Astrocyte of the spinal cord (primary cell): ENCODE measurements at places on chromosomes 16 and 17.

- peak; percentile 53 for DNase-seq
These were observed 601 bp downstream of the PHKB start for GRCh38 chr16:47461598-47462266.

- no peak for DNase-seq
These were observed 26.0 kb downstream of the NEUROD2 start for GRCh38 chr17:39581759-39582085.

DNA sequence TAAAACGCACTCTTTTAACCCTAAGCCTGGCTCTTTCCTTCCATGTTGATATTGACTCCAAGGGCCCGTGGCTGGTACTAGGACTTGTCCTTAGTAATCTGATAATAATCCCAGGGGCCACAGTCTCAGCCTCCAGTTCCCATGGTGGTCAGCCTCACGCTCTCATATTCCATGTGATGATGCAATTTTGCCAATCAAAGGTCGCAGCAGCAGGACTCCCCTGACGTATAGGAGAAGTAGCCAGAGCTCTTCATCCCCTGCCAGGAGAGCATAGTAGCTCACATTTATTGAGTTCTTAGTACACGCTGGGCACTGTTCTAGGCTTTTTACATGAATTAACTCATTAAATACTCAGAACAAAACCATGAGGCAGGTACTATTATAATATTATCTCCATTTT, 42.4 kb downstream of the CD300LF start:
- DNase-seq: no peak

DNA sequence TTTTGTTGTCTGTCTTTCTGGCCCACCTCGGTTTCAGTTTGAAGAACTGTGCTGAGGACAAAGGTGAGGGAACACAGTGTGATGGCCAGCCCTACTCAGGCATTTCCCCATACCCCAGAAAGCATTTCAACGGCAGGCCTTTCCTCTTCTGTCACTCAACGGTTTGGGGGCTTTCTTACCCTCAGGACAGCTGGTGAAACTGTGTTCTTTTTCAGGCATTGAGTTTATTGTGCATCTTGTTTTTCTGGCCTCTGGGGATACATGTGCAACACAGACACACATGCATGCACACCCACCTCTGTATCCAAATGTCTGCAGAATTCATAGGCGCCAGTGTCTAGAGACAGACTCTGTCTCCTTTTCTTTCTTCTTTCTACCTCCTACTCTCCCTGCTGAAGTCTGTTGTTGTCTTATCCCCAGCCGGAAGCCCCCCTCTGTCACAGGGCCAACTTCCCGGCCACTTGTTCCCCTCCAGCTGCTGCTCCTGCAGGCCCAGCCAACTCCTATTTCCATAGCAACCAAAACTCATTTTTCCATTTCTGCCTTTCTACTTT, 17.0 kb downstream of the CHD9 start:
- peak; percentile 54 for DNase-seq

DNA sequence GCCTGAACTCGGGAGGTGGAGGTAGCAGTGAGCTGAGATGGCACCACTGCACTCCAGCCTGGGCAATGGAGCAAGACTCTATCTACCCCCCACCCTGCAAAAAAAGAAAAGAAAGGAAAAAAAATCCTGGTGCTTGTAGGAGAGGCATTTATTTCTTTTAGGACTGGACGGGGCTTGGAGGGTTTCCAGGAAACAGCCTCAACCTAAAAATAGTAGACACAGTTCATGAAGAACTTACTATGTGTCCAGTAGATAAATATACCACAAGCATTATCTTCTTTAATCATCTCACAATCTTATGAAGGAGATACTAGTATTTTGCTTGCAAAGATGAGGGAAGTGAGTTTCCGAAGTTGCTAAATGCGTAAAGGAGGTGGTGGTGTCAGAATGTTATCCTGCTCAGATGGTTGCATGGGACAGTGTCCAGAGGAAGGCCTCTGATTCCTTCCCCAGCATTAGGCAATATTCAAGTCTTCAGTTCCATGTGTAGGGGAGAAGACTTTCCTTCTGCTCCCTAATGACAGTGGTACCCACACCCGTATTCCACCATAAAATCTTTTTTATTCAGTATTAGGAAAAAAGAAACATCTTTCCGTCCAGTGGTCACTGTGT, 263.2 kb downstream of the WWOX start:
- DNase-seq: no peak

DNA sequence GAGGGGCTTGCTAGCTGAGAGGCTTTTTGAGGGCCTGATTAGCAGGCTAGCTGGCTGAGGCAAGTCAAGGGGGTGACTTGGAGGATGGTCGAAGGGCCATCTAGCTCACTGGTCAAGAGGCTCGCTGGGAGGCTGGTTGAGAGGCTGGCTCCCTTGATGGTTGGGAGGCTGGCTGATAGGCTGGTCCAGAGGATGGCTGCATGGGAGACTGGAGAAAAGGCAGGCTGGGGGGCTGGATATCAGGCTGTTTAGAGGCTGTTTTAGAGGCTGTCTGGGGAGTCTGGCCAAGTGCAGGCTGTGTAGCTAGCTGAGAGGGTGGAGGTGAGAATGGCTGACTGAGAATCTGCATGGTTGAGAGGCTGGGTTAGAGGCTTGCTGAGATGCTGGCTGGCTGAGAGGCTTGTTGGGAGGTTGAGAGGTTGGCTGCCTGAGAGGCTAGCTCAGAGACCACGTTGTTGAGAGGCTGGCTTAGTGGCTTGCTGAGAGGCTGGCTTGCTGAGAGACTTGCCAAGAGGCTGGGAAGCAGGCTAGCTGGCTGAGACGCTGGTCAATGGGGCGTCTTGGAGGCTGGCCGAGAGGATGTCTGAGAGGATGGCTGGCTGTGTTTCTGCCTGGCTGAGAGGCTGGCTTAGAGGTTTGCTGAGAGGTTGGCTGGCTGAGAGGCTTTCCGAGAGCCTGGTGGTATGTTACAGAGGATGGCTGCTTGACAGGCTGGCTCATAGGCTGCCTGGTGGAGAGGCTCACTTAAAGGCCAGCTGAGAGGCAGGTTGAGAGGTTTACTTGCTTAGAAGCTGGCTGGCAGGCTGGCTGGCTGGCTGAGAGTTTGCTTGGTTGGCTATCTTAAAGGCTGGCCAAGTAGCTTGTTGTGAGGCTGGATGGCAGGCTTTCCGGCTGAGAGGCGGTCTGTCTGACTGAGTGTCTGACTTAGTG, 36.6 kb upstream of the ACSM2B start:
- no peak for DNase-seq

GRCh38 chr17:80612997-80613731, 68.5 kb downstream of the RPTOR start:
- no peak for DNase-seq

DNA sequence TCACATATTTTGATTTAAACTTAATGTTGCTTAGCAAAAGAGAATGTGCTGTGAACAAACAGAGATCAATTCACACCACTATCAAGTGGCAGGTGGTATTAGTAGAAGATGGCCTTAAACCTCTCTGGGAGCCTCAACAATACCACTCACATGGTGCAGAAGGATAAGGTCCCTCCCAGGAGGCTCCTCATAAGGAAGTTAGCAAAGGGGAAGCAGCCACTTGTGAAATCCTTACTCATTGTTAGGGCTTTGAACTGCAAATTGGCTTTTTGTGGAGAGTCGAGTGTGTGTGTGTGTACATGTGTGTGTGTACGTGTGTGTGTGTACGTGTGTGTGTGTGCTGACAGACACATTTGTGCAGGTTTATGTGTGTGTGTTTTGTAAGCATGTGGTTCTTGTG, 48.9 kb upstream of the ASIC2 start:
- no peak for DNase-seq

- no peak for DNase-seq
These were observed 427.1 kb downstream of the GRIN2A start for GRCh38 chr16:9755081-9755480.

- no peak for DNase-seq
These were observed 17.5 kb downstream of the SLFN12L start for GRCh38 chr17:35519906-35520442.

GRCh38 chr17:9928601-9929333, 23.7 kb upstream of the RCVRN start:
- peak; percentile 76 for DNase-seq

DNA sequence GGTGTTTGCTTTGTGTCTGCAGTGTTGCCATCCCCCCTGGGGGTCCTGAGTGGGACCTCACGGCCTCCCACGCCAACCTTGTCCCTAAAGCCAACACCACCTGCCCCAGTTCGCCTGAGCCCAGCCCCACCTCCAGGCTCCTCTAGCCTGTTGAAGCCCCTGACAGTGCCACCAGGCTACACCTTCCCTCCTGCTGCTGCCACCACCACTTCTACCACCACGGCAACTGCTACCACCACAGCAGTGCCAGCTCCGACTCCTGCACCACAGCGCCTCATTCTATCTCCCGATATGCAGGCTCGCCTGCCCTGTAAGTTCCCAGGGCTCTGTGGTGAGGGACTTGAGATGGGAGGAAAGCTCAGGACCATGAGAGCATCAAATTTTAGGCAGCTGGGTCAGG, 22.2 kb downstream of the SRCAP start:
- no peak for DNase-seq

DNA sequence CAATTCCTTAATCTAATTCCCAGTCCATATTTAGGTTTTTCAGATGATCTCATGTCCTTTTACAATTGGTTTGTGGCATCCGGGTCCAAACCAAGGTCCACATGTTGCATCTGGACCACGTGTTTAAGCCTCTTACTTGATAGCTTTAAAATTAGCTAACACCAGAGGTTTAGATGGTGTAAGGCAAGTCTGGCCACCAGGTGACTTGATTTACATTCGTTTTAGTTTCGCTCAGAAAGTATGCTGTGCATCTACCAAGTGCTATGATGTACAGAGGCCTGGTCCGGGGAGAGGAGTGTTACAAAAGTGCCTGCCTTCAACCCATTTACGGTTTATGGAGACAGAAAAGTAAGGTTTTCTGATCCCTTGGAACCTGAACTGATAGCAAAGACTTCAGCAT, 878 bp upstream of the DNAJA2 start:
- no peak for DNase-seq

DNA sequence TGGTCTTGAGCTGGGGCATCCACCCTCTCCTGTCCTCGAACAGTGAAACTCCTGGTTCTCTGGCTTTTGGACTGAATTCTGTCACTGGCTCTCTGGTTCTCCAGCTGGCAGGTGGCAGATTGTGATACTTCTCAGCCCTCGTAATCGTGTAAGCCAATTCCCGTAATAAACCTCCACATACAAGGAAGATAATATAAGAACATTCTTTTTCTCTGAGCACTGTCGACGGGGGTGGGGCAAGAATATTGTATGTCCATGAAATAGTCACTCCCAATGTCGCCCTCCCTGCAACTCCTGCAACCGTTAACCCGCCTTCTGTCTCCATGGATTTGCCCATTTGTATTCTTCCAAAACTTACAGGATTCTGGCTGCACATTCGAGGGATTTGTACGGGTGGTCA, 39.2 kb upstream of the RPH3AL start:
- DNase-seq: no peak

GRCh38 chr17:560432-560873, 154.2 kb downstream of the VPS53 start:
- no peak for DNase-seq

DNA sequence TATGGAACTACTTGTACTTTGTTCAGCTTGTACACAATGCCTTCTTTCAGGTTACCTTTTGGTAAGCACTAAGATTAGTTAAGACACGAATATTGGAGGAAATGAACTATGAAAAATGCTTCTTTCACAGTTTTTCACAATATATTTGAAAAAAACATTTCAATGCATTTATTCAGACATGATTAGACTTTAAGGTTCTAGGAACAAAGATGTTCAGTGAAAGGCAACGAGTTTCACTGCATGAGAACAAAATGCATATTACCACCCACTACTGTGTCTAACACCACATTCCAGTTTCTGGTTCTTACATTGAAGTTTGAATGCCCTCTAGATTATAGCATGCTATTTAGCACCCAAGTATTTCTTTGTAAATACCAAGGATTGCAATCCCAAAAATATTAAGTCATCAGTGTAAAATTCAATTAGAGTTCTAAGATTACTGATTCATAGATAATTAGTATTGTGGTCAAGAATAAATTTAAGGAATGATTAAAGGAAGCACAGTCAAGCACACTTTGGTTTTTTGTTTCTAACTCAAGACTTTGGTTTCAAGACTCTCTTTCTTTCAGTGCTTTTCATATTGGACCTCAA, 261.7 kb downstream of the CEP112 start:
- DNase-seq: no peak

DNA sequence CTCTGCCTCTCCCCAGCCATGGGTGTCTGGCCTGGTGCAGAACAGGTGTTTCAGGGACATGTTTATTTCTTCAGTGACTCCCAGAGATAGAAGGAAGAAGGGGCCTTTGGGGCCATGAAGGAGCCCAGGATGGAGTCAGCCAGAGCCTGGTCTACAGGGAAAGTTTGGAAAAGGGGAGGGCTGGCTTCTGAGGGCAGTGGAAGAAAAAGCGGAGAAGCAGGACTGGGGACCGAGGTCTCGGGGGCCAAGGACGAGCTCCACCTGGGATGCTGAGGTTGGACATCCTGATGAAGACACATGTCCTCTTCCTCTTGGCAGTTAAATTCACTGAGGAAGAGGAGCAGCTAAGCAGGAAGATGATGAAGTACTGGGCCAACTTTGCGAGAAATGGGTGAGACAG, 7.7 kb downstream of the CES2 start:
- DNase-seq: no peak

GRCh38 chr17:66492561-66493005, 190.2 kb downstream of the PRKCA start:
- no peak for DNase-seq

DNA sequence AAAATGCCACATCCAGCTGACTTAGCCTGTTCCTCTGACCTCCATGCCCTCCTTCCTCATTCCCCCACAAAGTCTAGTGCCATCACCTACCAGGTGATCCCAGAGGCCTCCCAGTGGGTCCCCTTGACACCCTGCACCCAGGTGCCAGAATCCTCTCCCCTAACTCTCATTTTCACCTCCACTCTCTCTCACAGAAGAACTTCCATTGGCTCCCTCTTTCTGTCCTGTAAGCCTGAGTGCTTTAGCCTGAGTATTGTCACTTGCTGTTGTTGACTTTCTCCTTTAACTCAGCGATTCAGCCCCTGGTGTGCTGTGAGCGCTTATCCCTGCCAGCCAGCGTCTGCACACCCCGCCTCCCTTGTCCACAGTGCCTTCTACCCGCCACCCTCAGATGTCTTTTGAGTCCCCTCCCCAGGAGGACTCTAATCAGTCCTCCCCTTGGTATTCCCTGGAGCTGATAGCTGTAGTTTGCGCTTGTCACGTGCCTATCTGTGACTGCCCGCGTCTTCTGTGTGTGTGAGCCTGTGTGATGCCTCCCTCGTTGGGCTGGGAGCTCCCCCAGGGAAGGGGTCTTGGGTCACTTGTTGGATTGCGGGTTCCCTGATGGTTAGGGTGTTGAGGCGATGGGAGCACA, 31.9 kb downstream of the ARHGAP23 start:
- no peak for DNase-seq

DNA sequence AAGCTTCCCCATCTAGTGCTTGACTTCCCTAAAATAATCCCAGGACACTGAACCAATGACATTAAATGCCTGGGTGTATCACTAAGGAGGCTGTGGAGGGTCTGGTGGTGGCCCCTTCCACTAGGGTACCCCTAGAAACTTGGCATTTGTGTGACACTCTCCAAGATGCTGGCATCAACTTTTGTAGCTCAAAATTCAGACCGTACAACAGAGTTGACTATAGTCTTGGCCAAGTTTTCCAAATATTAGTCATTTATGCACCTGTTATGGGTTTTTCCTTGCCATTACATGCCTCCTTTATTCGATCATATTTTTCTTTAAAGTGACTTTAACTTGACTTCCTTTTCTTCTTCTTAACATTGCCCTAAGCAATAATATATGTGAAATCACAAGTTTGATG, 124.8 kb upstream of the CACNG3 start:
- no peak for DNase-seq
